ENCODE measurements at places on chromosomes 1 and 21.
A peak's percentile ranks its signal among the peaks of the same experiment; 100 is the strongest.

- DNase-seq, result no peak
Observed at GRCh38 chr1:64112281-64112680, 91.1 kb upstream of the UBE2U start.

DNA sequence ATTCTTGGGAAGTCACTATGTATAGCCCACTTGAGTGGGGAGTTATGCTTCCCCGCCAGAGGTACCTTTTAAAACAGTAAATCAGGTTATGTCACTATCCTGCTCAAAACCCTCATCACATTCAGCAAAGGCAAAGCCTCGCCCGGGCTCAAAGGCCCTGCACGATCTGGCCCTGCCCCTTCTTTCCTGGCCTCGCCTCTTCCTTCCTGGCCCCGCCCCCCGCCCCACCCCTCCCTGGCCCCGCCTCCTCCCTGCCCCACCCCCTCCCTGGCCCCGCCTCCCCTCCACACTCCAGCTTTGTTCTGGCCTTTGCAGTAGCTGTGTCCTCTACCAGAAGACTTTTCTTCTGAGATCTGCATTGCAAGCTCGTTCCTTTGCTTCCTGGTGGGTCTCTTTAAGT lies 6.6 kb downstream of the LDLRAD2 start:
- peak; percentile 100 for DNase-seq

GRCh38 chr21:14306126-14306907 lies 76.6 kb downstream of the HSPA13 start:
- DNase-seq, result no peak

DNA sequence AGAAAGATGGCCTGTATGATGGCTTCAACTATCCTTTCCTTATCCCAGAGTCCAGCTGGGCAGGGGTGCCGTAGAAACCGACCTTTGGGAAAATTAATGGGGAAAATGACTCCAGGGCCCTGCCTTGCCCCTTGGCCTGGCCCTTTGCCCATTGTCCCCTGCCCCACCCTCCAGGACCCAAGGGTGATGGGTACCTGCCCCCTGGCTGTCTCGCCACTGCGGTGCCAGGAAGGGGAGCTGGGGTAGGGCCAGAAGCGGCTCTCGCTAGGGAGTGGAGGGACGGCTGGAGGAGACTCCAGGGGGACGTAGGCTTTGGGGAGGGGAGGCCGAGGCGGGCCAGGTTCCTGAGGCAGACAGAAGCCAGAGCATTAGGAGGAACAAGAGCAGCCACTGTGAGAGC lies 29.1 kb upstream of the GOLT1A start:
- no peak for DNase-seq

GRCh38 chr1:84644472-84644871 lies 45.8 kb downstream of the SSX2IP start:
- no peak for DNase-seq

- DNase-seq, result no peak
Observed at GRCh38 chr1:165240492-165240891, 116.0 kb downstream of the LMX1A start.

DNA sequence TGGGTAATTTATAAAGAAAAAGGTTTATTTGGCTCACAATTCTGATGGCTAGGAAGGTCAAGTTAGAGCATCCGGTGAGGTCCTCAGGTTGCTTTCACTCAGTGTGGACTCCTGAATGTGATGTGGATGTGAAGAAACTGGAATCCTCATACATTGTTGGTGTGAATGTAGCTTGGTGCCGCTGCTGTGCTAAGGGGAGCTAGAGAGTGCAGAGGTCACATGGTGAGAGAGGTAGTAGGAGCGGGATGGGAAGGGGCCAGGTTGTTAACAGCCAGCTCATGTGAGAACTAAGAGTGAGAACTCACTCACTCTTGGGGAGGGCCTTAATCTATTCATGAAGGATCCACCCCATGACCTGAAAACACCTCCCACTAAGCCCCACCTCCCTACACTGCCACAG lies 21.8 kb downstream of the ITSN1 start:
- no peak for DNase-seq

DNA sequence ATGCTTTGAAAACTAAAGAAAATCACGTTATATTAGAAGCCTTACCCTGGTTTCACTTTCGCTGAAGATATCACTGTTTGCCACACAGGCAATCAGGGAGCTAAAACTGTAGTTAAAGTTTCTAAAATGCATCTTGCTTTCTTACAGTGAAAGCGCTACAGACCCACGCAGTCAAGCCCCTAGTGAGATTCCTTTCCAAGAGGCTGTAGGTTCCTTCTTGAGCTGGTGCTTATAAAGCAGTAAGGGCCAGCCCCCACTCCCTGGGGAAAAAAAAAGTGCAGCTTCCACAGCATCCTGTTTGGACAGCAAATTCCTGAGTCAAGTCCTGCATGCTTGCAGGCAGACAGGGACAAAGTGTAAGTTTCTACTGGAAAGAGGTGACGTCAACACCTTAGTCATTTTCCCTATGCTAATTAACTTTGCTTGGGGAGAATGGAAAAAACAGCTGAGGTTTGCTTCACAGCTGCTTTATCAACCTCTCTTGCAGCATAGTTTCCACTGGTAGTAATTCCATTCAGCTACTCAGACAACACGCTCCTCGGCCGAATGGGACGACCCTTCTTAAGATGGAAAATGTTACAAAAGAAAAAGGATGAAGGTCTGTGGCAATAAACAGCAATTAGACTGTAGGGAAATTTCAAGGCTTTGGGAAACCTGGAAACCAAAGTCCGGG lies 14.7 kb upstream of the KCNE1 start:
- DNase-seq, result peak; percentile 59

DNA sequence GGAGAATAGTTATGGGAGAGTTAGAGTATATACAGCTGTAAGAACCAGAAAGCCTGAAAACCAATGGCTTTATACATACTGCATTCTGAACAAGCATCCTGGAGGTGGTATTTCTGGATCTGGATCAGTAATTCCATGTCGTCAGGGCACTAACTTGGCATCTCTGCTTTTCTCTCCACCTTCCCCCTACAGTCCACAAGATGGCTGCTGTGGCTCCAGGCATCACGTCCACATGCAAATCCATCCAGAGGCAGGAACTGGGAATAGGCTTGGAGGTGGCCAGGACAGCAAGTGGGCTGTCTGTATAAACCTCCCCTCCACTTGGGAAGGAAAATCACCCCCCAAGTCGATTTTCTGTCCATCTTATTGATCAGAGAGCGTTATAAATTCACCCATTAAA lies 86.2 kb upstream of the WDR26 start:
- DNase-seq, result no peak

DNA sequence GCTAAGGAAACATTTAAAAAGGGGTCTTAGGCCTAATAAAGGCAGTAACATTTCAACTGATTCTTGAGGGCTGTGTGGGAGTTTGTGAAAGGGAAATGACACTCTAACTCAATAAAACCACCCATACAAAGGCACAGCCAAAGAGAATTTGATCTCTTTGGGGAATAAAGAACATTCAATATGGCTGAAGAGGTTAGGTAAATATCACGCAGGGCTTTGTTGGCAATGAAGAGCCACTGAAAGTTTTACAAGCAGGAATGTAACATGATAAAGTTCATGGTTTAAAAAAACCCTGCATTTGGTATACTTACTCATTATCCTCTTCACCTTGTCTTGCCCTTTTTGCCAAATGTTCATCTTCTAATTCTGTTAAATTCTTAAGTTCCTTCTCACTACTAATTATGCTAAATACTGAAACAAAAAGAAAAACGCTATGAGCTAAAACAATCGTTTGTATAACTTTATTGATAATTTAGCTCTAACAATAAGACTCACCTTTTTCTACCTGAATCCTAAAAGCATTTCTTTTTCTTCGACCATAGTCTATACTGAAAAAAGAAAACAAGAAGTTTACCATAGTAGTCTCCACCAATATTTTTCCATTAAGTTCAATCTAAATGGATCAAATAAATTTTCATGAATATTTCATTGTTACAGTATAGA lies 12.5 kb downstream of the NVL start:
- no peak for DNase-seq

- DNase-seq, result no peak
Observed at GRCh38 chr1:53294061-53294460, 33.8 kb downstream of the LRP8 start.

DNA sequence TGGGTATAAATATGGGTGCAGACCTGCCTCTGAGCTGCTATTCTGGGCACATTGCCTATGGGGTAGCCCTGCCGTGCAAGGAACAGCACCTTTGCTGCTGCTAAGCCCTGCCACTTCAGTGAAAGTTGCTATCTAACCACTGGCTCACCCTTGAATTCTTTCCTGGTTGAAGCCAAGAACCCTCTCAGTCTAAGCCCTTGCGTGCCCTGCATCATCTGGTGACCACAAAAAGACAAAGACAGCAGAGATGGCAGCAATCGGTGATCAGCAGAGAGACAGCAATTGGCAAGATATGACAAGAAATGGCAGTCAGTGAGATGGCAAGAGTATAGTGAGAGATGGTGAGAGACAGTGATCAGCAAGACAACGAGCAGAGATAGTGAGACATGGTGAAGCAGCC lies 418.3 kb downstream of the MATN1 start:
- no peak for DNase-seq

DNA sequence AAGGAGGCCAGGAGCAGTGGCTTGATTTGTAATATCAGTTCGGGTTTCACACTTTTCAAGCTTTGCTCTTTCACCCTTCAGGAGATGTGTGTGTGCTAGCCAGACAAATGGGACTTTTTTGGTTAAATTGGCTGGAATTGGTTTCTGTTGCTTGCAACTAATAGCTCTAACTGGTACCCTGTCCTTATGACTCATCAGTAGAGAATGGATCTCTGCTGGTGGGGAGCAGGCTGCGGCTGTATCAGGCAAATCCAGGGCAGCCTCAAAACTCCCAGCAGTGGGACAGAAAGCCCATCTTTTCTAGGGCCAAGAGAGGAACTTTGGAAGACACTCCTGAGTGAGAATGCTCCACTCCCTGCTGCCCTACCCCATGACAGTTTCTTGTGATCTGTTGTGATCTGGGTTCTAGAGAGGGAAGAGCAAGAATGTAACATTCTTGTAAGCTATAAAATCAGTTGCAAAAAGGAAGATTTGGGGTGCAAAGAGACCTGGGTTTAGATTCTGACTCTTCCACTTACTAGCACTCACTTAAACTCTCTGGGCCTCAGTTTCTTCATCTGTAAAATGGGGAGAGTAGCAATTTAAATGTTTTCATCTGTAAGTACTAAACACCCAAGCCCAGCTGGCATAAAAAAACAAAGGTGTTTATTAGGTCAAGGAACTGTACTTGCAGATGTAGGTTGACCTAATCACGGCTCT lies 257.0 kb upstream of the TMEM51 start:
- no peak for DNase-seq

GRCh38 chr1:248817065-248817464 lies 8.7 kb downstream of the SH3BP5L start:
- DNase-seq, result no peak

DNA sequence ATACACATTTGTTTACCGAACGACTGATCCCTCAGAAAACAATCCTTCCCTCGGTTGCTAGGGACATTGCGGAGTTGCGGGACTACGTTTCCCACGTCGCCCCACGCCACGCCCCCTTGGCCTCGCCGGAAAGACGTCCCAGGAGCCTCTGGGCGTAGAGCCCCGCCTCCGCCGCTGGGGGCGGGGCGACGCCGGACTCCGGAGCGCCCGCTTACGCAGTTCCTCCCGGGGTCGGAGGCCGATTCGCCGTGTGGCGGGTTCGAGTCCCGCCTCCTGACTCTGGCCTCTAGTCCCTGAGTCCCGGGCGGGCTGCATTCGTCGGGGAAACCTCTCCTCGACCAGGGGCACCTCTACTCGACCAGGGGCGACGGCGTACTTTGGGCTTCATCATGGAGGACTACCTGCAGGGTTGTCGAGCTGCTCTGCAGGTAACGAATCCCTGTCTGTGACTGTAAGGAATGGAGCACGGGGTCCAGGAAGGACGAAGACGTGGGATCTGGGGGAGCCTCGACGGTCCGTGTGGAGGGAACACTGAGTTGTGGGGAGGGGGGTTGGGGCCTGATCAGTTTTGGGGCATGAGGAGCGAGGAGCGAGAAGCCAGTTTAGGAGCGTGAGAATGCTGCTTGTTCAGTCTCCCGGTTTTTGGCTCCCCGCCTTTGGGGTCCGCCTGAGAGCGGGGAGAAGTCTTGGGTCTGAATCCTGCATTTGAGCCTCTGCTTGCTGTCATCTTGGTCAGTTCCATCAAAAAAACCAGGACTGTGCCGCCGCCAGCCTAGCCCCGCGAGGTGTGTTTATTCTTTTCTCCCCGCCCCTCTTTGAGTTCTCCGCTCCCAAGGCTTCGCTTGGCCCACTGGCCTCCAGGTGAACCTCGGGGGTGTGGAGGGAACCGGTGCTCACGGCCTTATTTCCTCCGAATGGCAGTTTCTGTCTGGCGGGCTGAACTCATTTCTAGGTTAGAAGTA lies at the start of gene PRUNE1:
PRUNE1 (plus strand) TSS at position 206 of the 962 bp plus-strand sequence; CDS start at position 390, 184 bp downstream.
- peak; percentile 98 for DNase-seq

GRCh38 chr1:155657463-155657862 lies 31.1 kb downstream of the YY1AP1 start:
- no peak for DNase-seq

GRCh38 chr1:70764747-70765146 lies 282.9 kb downstream of the PTGER3 start:
- DNase-seq, result no peak

DNA sequence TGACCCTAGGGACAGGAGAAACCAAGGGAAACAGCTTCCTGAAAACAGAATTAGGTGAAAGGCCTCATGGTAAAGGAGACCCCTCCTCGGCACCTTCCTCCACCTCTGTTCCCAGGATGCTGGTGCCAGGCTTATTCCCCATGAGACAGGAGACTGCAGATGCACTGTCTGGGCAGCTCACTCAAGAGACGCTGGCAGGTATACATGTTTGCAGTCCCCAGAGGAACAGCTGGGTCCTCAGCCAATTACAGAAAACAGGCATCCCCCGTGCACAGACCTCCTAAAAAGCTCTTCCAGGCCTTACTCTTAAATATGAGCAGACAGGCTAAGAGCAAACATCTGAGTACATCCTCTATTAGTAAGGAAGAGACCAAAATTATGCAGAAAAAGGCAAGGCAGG lies 6.5 kb downstream of the CCSAP start:
- DNase-seq, result no peak

GRCh38 chr21:45636951-45637646 lies 6.4 kb upstream of the PCBP3 start:
- peak; percentile 56 for DNase-seq

DNA sequence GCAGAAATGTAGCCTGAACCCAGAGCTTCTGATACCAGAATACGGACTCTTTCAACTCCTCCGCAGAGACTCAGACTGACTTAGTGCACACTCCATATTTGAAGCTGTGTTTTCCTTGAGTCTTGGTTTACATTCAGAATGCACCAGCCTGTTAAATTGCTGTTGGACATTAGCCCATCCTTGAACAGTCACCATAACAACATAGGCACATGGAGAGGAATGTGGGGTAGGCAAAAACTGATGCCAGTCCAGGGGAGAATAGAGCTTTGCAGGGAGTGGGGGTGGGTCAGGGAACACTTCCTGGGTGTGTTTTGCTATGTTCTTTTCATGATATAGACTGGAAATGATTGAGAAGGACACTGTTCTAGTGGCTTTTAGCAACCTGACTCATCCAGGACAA lies 76.3 kb upstream of the CACNA1E start:
- DNase-seq, result no peak

GRCh38 chr1:109935451-109935900 lies 24.8 kb downstream of the CSF1 start:
- DNase-seq, result no peak

DNA sequence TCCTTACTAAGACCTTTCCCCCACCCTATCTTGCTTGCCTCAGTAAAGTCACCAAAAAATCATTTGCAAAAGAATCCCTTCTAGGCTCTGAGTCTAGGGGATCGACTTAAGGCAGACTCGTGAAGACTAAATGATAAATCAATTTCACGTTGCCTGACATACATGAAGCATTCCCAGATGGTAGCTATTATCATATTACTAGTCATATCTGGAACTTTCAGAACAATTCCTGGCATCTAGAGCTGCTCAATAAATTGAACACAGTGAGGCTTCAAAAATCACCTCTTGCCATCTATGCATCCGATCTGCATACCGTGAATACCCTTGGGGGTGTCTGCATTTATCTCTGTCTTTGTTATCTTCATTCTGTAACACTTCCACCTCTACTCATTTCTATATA lies 49.6 kb upstream of the DAB1 start:
- no peak for DNase-seq

Measured in H7 (cell line).